ENCODE measurements at places on chromosomes 13 and 19.

DNA sequence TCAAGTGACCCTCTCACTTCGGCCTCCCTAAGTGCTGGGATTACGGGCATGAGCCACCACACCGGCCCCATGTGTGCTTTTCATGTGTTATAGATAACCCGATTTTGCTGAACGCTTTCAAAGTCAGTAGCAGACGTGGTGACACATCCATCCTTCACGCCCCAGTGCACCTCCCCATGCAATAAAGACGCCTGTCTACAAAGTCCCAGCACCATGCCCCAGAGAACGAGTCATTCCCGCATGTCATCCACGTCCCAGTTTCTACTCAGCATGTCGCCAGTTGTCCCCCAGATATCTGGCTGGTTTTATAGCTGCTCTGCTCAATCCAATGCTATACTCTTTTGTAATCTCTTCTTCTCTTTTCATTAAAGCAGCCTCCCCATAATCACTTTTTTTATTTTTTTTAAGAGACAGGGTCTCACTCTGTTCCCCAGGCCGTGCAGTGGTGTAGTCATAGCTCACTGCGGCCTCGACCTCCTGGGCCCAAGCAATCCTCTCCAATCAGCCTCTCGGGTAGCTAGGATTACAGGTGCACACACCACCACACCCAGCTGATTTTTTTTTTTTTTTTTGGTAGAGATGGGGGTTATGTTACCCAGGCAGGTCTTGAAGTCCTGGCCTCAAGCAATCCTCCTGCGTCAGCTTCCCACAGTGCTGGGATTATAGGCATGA is 42.5 kb downstream of the DNM2 start:
- H3K36me3 ChIP-seq, result peaks cover 44% of the 10 kb centered on the region
- peak; percentile 75 for DNase-seq
- H3K27me3 ChIP-seq, result no peaks in the 10 kb centered on the region

GRCh38 chr19:1302533-1303239 is 17.0 kb downstream of the EFNA2 start:
- peaks cover 2% of the 10 kb centered on the region for H3K27me3 ChIP-seq
- no peaks in the 10 kb centered on the region for H3K36me3 ChIP-seq
- H3K4me3 ChIP-seq, result no peak overlapping the region
- H3K27ac ChIP-seq, result no peak overlapping the region
- H3K4me1 ChIP-seq, result no peaks in the 10 kb centered on the region

- H3K27ac ChIP-seq, result no peak overlapping the region
- H3K27me3 ChIP-seq, result no peaks in the 10 kb centered on the region
- no peak for DNase-seq
- H3K36me3 ChIP-seq, result no peaks in the 10 kb centered on the region
These were observed 614.4 kb downstream of the LIG4 start for GRCh38 chr13:107600971-107601370.

GRCh38 chr19:14470031-14470876 is 4.9 kb downstream of the PTGER1 start:
- no peak for DNase-seq
- peaks cover 14% of the 10 kb centered on the region for H3K4me1 ChIP-seq
- peaks cover 16% of the 10 kb centered on the region for H3K27me3 ChIP-seq
- no peak overlapping the region for H3K27ac ChIP-seq

- no peaks in the 10 kb centered on the region for H3K27me3 ChIP-seq
- H3K4me3 ChIP-seq, result no peak overlapping the region
- H3K36me3 ChIP-seq, result no peaks in the 10 kb centered on the region
- H3K27ac ChIP-seq, result no peak overlapping the region
- no peaks in the 10 kb centered on the region for H3K4me1 ChIP-seq
These were observed 52.6 kb upstream of the OLFM4 start for GRCh38 chr13:52975969-52976368.
